ENCODE measurements at places on chromosomes 3 and 15. TPM values are rescaled to one million over a fixed set of nuclear protein-coding genes. Genes with fewer than 3 reads are reported as not detected.

GRM2 gene
- total RNA-seq = 0.51 TPM

DNA sequence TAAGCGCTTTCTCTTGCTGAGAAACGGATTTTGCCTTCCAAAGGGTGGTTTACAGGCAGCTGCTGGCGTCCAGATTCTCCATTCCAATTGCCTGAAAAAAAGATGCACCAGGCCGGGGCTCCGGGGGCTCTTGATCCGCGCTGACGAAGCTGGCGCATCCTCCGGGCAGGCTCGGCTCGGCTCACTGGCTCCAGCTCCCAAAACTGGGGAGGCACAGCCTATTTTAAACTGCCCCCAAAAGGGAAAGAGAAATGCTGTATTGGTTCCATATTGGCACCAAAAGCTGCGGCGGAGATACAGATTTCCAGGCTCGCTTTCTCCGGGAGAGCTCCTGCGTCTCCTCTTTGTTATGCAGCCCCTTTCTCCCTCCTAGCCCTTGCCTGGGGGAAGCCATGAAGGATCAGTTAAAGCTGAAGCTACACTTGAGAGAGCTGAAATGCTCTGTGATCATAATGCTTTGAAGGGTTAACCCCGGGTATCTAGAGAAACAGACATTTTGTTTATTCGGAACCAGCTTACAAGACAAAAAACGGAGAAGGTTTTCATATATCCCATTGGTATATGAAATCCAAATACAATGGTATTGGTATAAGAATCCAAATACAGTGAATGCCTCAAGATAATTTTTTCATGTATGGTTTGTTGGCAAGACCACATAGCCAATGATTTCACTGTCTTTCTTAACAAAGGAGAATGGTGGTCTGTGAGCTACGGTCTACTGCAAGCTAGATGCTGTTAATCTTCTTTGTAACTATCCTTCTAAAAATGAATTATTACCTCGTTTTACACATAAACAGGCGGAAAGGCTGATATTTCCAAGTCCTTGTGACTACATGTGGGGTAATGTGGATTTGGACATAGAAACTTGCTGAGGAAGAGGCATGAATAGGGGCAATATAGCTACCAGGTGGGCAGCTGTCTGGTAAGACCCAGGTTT, 693 bp downstream of the CD200 start:
- no peaks in the 10 kb centered on the region for H3K4me1 ChIP-seq
- no peak for DNase-seq
- H3K27ac ChIP-seq = no peak overlapping the region
- no peaks in the 10 kb centered on the region for H3K36me3 ChIP-seq
- H3K27me3 ChIP-seq = no peaks in the 10 kb centered on the region
- no peak overlapping the region for H3K4me3 ChIP-seq

DNA sequence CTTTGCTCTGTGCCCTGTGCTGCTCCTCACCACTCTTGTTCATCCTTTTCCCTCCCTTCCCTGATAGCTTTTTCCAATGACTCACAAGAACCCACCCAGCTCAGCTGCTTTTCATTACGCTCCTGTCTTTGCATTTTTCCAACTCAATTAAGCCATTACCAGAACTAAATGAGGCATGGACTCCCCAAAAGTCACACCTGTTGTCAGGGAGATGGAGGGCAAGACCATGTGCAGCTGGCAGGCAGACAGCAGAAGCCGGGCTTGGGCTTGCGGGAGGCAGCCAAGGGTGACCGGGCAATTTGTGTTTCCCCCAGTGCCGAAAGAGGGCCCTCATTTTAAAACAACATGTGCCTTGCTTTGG, 64.3 kb downstream of the CASR start:
- no peaks in the 10 kb centered on the region for H3K27me3 ChIP-seq
- DNase-seq = no peak
- no peak overlapping the region for H3K27ac ChIP-seq
- no peak overlapping the region for H3K4me3 ChIP-seq
- no peaks in the 10 kb centered on the region for H3K36me3 ChIP-seq

DNA sequence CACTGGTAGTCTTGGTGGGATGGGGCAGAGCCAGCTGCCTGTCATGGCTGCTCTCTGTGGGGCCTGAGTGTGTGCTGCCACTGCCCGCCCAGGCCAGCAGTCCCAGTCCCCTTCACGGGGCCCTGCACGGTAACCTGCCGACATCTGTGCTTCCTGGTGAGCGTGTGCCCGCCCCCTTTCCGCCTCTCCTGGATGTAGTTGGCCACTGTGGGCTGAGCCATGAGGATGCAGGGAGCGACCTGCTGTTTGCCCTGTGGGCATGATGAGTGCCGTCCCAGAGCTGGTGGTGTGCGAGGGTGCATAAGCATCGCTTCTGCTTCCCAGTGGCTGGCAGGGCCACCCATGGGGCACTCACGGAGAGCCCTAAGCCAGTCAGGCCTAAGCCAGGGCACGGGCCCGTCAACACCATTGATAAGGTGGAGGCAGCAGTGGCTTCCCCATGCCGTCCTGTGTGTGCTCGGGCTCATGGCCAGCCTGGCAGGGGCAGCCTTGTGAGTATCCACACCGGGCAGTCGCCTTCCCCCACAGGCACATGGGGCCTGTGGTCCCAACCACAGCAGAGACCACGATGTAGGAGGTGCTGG, 14.6 kb downstream of the PLXNA1 start:
- no peaks in the 10 kb centered on the region for H3K36me3 ChIP-seq
- no peak overlapping the region for H3K27ac ChIP-seq
- no peak for DNase-seq
- no peak overlapping the region for H3K4me3 ChIP-seq
- H3K4me1 ChIP-seq = no peaks in the 10 kb centered on the region

DNA sequence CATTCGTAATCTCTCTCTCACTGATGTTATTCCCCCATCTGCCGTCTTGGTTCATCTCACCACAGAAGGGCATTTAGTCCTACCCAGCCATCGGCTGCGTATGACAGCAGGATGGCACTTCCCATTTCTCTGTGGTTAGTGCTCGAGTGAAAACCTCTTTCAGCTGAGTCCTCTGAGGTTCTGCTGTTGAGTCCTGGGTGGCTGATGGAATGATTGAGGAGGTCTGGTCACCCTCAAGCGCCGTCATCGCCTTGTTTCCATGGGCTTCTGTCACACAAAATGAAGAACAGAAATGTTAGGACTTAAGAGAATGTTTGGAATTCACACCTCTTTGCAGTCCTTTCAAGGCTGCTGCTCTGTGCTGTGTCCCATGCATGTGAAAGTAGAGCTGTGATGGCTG, 9.4 kb upstream of the SACM1L start:
- no peaks in the 10 kb centered on the region for H3K4me1 ChIP-seq
- peaks cover 10% of the 10 kb centered on the region for H3K36me3 ChIP-seq
- H3K27me3 ChIP-seq = no peaks in the 10 kb centered on the region
- H3K4me3 ChIP-seq = no peak overlapping the region
- no peak for DNase-seq

GRCh38 chr15:70262591-70263274, 165.0 kb upstream of the TLE3 start:
- no peaks in the 10 kb centered on the region for H3K4me1 ChIP-seq
- no peaks in the 10 kb centered on the region for H3K27me3 ChIP-seq
- H3K4me3 ChIP-seq = no peak overlapping the region
- no peaks in the 10 kb centered on the region for H3K36me3 ChIP-seq
- DNase-seq = peak; percentile 50

Measured in pancreas (tissue), 10 donors.